Stimulated activated CD8-positive, alpha-beta memory T cell treated with anti-CD3 and anti-CD28 coated beads, Interleukin-7, amount 100 ng/mL, for 48 hours (primary cell): ENCODE measurements at places on chromosomes 4 and X.

DNA sequence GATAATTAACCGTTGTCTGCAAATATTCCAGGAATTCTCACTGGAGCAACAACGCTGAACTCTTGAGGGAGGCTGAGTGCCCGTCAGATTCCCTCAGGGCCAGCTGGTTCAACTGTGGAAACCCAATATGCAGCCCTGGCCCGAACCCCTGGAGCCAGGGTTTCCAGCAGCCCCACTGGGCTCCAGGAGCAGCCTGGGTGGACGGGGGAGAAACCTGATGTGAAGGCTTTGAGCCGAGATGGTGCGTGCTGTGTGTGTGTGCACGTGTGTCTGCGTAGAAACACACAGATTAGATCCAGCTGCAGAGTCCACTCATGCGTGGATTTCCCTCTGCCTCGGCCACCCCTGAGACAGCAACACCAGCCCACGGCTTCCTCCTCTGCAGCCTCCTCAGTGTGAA lies 19.4 kb upstream of the SLC25A6 start:
- DNase-seq, result no peak

DNA sequence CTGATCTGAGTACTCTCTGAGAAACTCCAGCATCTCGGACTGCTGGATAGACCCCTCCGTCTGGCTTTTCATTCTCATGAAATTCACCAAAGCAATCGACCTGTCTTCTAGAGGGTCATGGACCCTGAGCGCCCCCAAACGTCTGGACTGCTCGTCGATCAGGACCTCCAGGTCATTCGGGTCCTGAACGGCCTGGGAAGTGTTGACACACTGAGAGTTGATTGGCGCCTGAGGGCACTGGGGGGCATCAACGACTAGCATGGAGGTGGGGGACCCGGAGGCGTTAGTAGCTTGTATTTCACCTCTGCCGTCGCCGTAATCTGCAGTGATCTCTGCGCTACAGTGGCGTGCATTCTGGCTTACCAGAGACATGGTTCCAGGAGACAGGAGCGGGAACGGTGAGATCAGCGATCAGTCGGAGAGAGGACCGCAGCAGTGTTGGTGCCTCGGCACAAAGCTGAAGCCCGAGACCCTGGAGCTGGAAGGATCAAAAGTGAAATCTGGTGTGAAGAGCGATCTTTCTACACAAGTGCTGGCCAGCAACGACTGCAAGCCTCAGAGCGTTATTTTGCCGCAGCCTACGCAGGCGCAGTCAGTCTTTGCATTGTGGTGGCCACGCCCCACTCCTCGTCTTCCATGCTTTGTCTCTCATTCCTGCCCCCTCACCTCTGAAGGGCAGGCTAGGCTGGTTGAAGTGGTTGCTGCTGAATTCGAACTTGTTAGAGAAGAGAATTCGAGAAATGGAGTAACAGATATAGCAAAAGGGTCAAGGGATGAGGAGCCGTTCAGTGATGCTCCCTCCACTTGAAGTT lies at the start of gene MAGEE2:
Gene MAGEE2, minus strand, starts transcription at position 575 of the 812 bp plus-strand sequence. Its CDS starts 203 bp downstream, at position 372.
- no peak for DNase-seq

DNA sequence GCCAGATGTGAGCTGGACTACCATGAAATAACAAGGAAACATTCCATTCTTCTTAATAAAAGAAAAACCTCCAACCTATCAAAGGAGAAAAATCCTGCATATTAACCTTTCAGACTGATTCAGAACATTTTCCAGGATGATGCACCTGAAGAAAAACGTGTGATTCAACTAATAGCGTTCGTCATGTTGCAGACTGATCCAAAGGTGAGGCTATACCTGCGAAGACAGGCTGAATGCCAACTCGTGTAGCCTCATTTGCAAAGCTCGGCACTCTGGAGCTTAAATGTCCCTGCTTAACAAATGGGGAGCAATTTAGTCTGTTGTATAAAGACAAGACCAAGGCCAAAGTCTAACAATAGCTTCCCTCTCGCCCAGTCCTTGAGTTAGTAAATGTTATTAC lies 172.0 kb upstream of the NOCT start:
- no peak for DNase-seq

GRCh38 chrX:54177306-54177705 lies 5.7 kb downstream of the FAM120C start:
- no peak for DNase-seq

DNA sequence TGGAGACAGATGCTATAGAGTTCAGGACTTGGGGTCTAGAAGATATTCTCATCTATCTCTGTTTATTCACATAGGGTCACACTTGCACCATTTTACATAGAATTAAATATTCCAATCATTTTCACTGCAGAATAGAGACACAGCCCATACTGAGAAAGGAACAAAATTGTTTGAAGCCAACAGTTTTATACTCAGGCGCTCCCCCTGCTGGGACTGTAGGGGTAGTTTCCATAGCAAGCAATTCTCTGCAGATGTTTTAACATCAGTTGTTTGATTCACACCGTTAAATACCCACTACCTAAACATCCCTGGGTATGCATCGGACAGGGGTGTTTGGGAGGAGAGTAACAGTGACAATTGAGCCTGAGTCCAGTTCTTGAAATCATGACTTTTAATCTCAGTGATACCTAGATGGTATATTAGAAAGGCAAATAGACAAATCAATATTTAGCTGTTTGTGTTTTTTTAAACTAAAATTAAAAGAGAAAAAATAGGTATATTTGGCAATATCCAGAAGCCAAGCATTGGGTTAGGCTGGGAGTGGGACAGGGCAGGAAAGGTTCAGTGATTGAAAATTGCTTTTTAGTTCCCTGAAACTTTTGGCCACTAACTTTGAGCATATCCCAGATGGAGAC lies 33.8 kb downstream of the LONRF3 start:
- DNase-seq, result no peak

DNA sequence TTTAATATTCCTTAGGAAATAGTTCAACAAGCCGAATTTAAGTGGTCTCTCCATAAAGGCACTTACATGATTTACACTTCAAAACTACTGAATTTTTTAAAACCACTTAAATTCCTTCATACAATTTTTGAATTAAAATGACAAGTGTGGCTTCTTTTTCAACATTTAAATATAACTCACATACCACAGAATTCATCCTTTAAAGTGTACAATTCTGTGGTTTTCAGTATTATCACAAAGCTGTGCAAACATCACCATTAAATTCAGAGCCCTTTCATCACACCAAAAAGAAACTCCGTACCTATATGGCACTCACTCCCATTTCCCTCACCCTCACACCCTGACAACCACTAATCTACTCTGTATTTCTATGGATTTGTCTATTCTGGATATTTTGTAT lies 200.9 kb upstream of the MAB21L2 start:
- DNase-seq, result no peak

DNA sequence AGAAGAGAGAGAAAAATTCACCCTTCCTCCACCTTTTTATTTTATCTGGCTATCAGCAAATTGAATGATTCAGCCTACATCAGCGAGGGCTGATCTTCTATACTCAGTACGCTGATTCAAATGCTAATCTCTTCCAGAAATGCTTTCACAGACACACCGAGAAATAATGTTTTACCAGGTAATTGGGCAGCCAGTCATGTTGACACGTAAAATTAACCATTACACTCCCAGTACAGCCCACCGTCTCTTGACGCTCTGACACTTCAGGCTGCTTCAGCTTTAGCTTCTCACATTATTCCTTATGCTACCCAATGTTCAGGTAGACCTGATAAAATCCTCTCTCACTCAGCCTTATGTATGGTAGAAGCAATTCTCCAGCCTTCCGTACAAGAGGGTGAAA lies 835.2 kb upstream of the PCDH10 start:
- no peak for DNase-seq

DNA sequence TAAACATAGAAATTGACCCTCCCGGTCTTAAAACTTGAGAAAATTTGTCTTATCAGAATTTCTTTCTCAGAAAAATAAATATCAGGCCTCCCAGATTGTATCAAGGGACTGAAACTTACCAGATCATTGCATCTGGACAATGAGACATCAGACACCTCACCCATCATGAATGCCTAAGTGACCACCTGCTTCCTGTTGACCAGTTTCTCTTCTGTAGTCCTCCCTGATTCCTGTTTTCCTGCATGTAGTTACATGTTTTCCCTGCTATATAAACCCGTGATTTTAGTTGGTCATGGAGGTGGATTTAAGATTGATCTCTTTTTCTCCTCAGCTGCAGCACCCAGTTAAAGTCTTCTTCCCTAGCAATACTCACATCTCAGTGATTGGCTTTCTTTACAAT lies 548.1 kb downstream of the PPP4R3C start:
- DNase-seq, result no peak

- DNase-seq, result no peak
Measured at GRCh38 chrX:3175659-3176438, 134.6 kb downstream of the ARSF start.

DNA sequence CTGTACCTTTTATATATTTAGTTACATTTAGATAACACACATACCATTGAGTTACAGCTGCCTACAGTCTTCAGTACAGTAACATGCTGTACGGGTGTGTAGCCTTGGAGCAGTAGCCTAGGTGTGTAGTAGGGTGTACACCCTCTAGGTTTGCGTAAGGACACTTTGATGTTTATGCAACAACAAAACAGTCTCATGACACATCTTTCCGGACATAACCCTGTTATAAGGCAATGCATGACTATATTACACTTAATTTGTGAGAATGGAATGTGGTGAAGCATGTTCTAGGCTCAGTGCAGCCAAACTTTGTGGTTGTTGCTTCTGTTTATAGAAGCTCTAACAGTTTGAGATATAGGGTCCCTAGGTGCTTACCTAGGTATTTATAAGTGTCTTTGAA lies 65.4 kb downstream of the SPRY1 start:
- no peak for DNase-seq

GRCh38 chr4:7210824-7211223 lies 18.5 kb downstream of the SORCS2 start:
- no peak for DNase-seq

DNA sequence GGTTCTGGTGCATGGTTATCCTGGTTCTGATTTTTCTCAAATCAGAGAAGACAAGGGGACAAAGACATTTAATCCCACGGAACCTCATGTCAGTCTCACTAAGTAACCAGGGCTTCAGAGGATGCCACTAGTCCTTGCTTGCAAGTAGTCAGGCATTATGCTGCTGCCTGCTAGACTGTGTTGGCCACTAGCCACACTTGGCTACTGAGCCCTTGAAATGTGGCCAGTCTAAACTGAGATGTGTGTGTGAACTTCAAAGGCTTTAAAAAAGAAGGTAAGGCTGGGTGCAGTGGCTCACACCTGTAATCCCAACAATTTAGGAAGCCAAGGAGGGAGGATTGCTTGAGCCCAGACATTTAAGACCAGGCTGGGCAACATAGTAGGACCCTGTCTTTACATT lies 48.6 kb upstream of the IGFBP7 start:
- DNase-seq, result no peak

- DNase-seq, result no peak
Measured at GRCh38 chr4:45693746-45694145, 430.1 kb downstream of the GABRG1 start.

DNA sequence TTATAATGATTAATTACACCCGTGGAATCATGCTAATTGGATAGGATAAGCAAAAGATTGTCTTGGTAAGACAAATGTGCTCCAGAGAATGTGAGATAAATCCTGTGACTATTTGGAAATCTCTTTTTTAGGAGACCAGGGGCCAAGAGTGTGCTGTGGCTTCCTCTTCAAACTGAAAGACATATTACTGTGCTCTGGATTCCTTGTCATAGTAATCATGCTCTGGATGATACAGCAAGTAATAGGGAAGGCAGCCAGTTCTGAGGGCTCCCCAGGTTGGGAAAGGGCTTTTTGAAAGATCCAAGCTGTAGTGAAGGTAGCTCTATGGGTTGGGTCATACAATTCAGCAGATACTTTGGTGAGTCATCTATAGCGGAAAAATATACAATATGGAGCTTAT lies 600.5 kb downstream of the PCDH18 start:
- DNase-seq, result no peak

DNA sequence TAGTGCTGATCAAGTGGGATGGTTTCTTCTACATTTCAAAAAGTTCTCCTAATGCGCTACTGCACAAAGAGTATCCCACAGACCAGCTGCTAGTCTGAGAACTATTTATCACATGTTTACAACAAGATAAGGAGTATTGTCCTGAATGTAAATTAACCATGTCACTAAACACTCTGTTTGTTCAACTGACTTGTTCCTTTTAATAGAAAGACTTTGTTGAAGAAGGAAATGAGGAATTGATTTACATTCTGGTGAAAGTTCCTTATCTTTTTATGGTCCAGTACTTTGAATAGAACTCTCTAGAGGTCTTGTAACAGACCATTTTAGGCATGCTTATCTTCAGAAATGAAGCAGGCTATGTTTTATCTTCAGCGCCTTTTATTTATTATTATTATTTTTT lies 67.3 kb upstream of the IL13RA1 start:
- DNase-seq, result no peak

GRCh38 chrX:37862851-37863250 lies 15.5 kb upstream of the DYNLT3 start:
- DNase-seq, result no peak

DNA sequence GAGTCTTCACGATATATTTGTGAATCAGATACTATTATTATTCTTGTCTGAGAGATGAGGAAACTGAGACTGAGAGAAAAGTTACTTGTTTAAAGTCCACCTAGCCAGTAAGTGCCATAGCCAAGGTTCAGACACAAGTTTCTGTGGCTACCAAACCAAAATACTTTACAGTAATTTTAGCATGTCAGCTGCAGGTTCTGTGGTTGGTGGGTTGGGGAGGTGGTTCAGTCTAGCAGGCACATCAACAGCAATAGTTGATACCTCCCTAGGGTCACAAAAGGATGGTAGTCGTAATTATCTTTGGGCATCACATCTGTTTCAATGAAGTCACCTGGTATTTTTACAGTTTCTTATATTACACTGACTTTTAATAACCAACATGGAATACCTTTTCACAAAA lies 35.6 kb upstream of the EDA2R start:
- no peak for DNase-seq

DNA sequence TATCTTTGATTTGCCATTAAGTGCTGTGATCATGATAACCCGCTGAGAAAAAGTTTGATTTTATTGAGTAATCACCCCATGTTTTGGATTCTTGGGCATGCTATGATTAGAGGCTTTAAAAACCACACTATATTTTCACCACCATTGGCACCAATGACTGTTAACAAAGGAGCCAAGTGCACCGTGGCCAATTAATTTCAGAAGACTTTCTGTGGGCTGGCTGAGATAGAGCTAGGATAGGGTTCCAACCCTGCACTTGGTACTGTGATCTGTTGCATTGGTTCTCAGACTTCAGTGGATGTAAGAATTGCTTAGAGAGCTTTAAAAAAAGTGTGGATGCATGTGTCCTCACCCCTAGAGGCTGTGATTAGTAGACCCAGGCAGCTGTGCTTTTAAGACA lies 32.4 kb downstream of the OCRL start:
- DNase-seq, result no peak

DNA sequence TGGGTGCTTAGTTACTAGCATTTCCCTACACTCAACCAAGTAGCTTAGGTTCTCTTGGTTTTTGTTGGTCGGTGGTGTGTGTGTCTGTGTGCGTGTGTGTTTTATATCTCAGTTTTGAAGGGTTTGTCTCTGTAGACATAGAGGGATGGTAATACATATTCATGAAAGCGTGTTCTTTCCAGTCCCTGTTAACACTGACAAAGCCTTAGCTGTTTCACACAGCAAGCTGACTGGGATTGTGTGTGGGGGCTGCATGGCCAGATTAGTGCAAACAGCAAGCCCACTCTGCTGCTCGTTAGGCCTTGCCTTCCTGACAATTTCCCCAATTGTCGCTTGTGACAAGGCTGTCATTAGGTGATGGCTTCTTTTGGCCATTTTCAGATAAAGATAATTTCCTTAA lies 43.9 kb downstream of the ALPK1 start:
- no peak for DNase-seq

GRCh38 chr4:111506706-111507105 lies 638.5 kb upstream of the FAM241A start:
- DNase-seq, result no peak
